ENCODE measurements at places on chromosomes 13 and 19. TPM values are rescaled to one million over a fixed set of nuclear protein-coding genes. Genes with fewer than 3 reads are reported as not detected.

The SSC5D gene
- total RNA-seq: 0.95 TPM

The PSG11 gene
- not detected for total RNA-seq

DNA sequence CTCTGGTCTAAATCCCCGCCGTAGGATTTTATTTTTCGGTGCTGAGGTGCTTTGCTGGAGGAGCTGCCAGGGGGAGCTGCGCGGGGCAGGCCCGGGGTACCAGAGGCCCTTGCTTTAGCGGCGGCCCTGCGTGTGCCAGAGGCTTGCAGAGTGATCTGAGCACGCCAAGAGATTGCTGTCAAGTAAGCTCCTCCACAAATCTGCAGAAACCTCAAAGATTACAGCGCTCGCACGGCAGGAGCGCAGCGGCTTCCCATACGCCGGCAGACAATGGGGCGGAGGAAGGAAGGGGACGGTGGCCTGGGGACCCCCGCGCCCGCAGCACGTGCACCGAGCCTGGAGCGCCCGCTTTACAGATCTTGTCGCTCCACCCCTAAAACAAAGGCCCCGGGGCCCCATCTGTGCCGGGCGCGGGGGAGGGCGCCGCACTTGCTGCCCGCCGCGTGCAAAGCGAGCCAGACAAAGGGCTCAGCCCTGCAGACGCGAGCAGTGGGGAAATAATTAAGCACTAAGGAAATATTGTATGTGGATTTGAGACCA is 9.1 kb upstream of the C19orf12 start:
- DNase-seq: peak; percentile 46

GRCh38 chr13:94192431-94192975 is 287.0 kb downstream of the DCT start:
- DNase-seq: peak; percentile 63

DNA sequence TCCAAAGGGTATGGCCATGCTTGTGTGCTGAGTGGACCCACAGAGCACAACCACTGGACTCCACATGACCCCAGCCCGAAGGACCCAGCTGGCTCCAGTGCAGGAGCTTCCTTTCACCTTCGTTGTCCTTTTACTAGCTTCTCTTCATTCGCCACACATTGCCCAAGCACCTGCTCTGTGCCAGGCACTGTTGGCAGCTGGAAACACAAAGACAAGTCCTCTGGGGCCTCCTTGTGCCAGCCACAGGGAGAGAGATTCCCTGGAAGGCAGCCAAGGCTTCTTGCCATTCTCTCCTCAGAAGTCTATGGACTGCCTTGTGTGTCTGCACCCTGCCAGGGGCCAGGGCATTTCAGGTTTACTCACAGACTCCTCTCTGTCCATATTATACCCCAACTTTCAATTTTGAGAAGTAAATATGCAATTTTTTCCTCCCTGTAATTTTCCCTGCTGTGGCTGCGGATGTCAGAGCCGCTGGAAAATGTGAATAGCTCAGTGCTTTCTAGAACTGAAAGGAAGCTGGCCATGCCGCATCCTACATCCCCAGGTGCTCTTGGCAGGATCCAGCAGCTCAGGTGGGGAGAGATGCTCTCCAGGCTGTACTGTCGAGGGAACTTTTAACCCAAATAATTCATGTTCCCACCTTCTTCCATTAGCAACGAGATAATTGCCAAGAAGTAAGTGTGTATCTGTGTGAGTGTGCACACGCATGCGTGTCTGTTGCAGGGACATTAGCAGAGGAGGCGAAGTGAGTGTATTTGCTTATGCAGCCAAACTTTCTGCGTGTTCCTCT is 57.2 kb downstream of the CHST8 start:
- DNase-seq: no peak

The SHISA2 gene
- total RNA-seq: 71.5 TPM

The CD79A gene
- total RNA-seq: 1.1 TPM

DNA sequence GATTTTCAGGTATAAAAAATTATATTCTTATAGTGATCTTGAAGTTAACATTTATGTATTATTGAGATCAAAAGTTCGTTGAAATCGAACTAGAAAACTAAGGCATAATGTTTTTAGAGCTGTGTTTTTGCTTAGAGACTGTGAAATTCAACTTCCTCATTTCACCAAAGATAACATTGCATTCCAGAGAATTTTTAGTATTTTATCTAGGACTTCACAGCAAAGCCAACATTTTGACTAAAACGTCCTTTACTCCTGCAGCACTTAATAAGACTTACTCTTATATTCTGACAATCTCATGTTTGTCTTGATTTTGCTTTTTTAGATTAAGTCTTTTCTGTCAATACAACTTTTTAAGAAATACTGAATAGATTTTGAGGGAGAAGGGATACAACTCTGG is 4.7 kb downstream of the KCTD4 start:
- DNase-seq: no peak

- DNase-seq: no peak
Measured at GRCh38 chr19:42323473-42323851, 2.0 kb upstream of the MEGF8 start.

DNA sequence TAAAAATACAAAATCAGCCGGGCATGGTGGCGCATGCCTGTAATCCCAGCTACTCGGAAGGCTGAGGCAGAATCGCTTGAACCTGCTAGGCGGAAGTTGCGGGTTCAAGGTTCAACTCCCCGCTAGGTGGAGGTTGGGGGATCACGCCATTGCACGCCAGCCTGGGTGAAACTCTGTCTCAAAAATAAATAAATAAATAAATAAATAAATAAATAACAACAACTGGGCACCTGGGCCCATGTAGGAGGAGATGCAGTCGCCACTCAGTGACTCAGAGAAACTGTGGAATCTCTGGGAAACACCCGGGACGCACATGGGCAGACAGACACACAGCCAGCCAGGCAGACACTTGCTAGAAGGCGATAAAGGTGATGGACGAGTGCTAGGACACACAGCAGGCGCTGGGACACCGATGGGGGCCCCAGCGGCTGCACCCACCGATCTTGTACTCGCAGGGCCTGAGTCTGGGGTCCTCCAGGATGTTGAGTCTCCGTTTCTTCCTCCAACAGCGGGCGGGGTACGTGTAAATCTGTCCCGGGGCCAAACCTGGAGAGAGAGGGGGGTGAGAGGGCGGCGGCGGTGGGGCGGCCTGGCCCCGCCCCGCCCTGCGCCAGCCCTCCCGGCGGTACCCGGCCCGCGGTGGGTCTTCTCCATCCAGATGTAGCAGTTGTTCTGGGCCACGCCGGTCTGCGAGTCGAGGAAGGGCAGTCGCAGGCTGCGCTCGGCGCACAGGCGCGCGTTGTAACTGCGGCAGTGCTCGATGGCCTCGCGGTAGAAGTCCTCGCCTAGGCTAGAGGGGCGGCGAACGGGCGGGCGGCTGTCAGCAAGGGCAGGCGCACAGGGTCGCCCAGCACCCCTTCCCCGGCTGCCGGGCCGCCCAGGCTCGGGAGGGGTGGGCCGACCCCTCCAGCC is 1.8 kb downstream of the DPF1 start:
- DNase-seq: no peak

The ZNF835 gene
- total RNA-seq: not detected

The NLRP11 gene
- not detected for total RNA-seq

DNA sequence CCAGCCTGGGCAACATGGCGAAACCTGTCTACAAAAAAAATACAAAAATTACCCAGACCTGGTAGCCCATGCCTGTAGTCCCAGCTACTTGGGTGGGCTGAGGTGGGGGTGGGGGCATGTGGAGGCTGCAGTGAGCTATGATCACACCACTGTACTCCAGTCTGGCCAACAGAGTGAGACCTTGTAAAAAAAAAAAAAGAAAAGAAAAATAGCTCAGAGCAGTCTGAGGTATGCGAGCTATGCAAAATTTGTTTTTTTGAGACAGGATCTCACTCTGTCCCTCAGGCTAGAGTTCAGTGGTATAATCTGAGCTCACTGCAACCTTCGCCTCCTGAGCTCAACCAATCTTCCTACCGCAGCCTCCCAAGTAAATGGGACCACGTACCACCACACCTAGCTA is 7.1 kb upstream of the TOMM40 start:
- DNase-seq: no peak

- DNase-seq: no peak
Measured at GRCh38 chr13:34207872-34208271, 389.9 kb downstream of the RFC3 start.

- DNase-seq: peak; percentile 9
Measured at GRCh38 chr13:30466358-30466714, 600 bp upstream of the HMGB1 start.

DNA sequence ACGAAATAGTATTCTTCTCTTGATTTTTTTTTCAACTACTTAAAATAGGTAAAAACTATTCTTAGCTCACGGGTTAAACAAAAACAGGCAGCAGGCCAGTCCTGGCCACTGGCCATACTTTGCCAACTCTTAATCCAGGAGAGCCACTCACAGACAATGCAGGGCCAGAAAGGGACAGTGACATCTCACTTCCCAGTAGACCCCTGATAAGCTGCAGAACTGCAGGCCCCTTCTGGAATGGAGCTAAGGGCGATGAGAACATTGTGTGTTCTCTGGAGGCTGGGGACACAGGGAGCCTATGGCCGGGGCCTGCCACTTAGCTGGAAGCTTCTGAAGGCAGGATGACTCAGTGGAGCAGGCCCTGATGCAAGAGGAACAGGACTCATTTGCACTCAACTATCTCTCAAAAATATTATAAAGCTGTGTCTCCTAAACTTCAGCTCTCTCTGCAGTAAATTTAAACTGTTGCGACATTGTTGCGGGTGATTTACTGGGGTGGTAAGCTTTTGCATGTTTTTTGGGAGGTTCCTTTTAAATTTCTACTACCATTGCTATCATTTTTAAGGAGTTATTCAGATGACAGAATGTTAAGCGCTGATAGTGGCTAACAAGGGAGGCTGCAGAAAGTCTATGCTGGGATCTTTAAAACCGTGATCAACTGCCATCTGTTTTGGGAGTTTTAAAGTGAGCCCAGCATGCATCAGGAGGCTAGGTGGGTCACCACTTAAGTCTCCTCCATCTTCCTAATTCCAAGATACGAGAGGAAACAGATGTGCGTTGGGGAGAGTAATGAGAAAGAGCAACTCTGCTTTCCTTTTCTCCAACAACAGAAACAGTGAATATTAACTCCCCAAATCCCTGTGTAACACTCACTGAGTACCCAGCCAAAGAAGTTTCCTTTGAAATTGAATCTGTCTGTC is 33.2 kb upstream of the KATNAL1 start:
- no peak for DNase-seq

The NEK5 gene
- 0.97 TPM for total RNA-seq

DNA sequence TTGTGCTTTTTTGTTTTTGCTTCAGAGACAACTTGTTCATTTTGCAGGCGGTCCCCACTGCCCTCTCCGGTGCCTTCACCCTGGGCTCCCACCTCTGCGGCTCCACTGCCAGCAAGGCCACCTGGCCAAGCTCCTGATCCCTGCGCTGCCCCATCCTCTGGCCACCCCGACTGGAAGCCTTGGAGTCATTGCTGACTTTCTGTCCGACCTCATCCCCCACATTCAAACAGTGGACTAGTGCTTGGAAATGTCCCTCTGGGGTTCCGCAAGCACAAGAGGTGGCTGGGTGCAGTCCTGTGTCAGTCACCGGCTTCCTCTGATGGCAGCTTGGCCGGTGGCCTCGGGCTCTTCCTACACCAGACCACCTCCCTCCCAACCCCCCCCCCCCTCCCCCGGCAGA is 17.0 kb downstream of the IL17D start:
- no peak for DNase-seq

The SLC7A9 gene
- 0.46 TPM for total RNA-seq

The GAS6 gene
- total RNA-seq: 19.8 TPM

GRCh38 chr19:2050349-2050990 is 574 bp downstream of the MKNK2 start:
- no peak for DNase-seq

GRCh38 chr13:83568019-83568418 is 314.3 kb downstream of the SLITRK1 start:
- no peak for DNase-seq

DNA sequence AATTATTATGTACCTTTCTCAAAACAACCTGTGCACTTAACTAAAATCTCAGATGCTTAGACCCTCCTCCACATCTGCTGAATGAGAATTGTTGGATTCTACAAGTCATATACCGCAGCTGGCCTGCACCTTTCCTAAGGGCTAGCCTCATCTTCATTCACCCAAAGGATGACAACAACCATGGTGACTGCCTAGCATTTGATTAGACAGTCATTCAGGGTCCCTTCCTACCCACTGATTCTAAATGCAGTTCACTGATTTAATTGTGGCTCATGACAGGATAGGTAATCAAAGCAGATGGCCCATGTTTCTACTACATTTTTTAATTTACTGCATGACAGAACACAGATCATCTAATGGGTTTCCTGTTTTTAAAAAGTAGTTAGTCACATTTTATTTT is 551.9 kb upstream of the SLC10A2 start:
- DNase-seq: no peak

The GDF15 gene
- 1.3 TPM for total RNA-seq

- DNase-seq: no peak
Measured at GRCh38 chr13:99601535-99601934, 100.3 kb downstream of the TM9SF2 start.

GRCh38 chr13:84460989-84461388 is 578.7 kb upstream of the SLITRK1 start:
- no peak for DNase-seq

- DNase-seq: peak; percentile 65
Measured at GRCh38 chr19:55643003-55643886, at the start of gene ZNF581. Gene ZNF581 (plus strand): TSS chr19:55643649. CDS start chr19:55644572, 923 bp downstream.
